ENCODE measurements at places on chromosomes 16 and 17. TPM values are rescaled to one million over a fixed set of nuclear protein-coding genes. Genes with fewer than 3 reads are reported as not detected.

- DNase-seq, result no peak
Observed at GRCh38 chr17:16929035-16929680, 42.8 kb downstream of the TNFRSF13B start.

GRCh38 chr17:55926276-55926990 is 175.6 kb downstream of the PCTP start:
- peak; percentile 86 for DNase-seq

GPRC5C gene
- not detected for total RNA-seq

DNA sequence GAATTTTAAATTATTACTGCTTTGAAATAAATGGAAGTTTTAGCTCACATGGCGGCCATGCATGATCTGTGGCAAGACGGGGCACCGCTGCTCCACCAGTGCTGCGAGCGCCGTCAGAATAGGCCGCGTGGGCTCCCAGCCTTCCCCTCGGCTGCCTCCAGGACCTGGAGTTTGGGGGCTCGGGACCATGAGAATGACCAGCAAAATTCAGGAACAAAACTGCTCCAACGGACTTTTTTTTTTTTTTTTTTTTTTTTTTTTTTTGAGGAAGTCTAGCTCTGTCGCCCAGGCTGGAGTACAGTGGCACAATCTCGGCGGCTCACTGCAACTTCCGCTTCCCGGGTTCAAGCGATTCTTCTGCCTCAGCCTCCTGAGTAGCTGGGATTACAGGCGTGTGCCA is 38.3 kb upstream of the AKAP1 start:
- DNase-seq, result no peak

WSCD1 gene
- total RNA-seq, result 101 TPM

- DNase-seq, result no peak
Observed at GRCh38 chr16:20001856-20002707, 71.6 kb downstream of the GPR139 start.

DNA sequence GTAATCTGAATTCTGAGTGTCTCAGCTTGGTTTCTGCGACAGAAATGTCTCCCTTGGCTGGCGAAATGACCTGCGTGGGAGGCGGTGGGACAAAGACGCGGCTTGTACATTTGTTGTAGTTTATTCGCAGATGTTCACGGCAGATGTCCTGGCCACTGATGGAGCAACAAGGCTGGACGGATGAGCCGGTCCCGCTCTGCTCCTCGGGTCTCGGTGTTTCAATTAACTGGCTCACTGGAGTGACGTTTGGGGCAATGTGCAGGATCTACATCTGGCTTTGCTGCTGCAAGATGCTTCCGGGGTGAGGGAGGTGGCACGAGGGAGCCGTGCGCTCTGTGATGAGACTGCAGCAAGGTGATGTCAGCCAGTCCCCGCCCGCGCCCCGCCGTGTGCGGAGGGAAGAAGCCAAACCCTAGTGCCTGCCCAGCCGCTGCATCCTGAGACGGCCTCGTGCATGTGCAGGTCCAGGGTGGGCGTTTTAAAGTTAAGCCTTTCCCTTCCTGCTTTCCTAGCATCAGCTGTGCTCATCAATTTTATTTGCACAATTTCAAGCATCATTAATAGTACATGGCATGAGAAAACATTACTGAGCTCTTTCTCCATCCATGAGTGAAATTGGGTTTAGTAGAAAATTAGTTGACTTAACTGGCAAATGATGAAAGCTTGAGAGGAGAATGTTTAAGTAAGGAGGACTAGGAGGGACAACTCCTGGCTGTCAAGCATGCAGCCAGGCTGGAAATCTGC is 44.4 kb downstream of the MGAT5B start:
- no peak for DNase-seq

DNA sequence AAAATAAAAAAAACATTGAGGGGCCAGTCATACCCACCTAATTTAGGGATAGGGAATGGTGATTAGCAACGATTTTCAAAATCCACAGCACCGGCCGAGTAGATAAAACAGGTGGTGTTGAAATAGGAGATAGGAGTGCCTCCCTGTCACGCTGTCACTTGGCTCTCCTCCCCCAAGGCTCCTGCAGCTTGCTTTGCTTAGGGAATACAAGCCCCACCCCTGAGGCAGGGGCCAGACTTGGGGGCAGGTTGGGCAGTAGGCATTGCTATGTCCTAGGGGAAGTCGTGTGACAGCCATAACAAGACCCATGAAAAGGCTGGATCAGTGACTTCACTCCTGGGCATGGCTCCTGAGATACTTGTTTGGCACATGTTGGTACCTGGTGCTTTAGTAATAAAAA is 25.8 kb downstream of the POLR2A start:
- DNase-seq, result no peak

- peak; percentile 90 for DNase-seq
Observed at GRCh38 chr17:81064678-81065475, 29.9 kb downstream of the BAIAP2 start.

CSH2 gene
- total RNA-seq, result not detected

HS3ST2 gene
- not detected for total RNA-seq

- DNase-seq, result no peak
Observed at GRCh38 chr17:3639981-3640596, 3.5 kb downstream of the CTNS start.

GRCh38 chr17:1557355-1558095 is 5.1 kb downstream of the PITPNA start:
- no peak for DNase-seq
